Activated CD4-positive, alpha-beta T cell treated with anti-CD3 and anti-CD28 coated beads for 36 hours (primary cell): ENCODE measurements at places on chromosomes 11 and 22.

- no peak for DNase-seq
Observed at GRCh38 chr11:9700105-9700801, 36.4 kb downstream of the SWAP70 start.

- DNase-seq = no peak
Observed at GRCh38 chr11:68113986-68114385, 7.2 kb downstream of the CHKA start.

DNA sequence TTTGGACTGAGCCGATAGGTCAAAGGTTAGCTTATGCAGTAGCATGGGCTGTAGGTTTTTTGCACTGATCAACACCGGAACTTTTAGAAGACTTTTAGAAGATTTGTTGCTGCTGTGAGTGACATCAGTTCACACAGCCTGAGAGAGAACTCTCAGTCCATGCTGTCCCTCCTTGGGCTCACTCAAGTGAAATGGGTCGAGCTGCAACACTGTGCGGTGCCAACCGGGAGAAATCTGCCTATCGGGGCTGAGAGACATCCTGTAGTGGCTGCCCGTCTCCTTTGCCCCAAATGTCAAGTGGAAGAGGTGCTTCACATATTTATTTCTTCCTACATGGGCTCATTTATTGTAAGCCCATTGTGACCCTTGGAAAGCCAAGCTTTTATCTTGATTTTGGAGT lies 170.2 kb downstream of the LDLRAD3 start:
- DNase-seq = no peak

GRCh38 chr11:105051559-105051958 lies 6.4 kb upstream of the CARD16 start:
- DNase-seq = no peak

DNA sequence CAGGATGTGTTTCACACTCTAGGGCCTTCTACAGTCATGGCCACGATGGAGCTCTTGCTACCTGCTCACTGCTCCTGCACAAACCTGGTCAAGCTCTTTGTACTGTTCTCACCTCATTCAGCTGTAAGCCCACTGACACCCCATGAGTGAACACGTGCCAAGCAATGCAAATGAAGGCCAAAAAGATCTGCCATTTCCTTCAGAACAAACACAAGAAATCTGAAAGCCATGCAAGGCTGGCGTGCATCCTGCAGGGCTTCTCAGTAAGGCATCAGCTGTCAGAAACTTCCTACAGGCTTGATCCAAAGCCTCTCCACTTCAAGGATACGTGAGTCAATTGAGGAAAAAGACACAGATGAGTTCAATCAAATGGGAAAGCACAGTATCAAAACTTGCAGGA lies 44.1 kb upstream of the NFRKB start:
- no peak for DNase-seq

DNA sequence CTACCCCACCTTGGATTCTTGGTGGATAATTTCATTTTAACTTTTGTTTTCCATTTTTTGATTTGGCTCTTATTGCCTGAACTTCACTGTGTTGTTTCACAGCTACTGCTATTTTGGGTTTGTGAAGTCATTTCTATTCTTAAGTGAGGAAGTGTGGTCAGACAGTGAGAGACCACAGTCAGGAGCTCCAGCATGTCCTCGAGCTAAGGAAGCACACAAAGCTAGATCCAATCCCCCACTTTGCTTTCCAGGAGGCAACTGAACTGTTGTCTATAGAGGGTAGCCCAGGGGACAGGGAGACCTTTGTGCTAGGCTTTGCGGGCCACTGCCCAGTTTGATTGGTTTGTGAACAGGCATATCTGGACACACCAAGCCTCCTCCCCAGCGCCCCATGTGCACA lies 251.8 kb upstream of the KIRREL3 start:
- no peak for DNase-seq

DNA sequence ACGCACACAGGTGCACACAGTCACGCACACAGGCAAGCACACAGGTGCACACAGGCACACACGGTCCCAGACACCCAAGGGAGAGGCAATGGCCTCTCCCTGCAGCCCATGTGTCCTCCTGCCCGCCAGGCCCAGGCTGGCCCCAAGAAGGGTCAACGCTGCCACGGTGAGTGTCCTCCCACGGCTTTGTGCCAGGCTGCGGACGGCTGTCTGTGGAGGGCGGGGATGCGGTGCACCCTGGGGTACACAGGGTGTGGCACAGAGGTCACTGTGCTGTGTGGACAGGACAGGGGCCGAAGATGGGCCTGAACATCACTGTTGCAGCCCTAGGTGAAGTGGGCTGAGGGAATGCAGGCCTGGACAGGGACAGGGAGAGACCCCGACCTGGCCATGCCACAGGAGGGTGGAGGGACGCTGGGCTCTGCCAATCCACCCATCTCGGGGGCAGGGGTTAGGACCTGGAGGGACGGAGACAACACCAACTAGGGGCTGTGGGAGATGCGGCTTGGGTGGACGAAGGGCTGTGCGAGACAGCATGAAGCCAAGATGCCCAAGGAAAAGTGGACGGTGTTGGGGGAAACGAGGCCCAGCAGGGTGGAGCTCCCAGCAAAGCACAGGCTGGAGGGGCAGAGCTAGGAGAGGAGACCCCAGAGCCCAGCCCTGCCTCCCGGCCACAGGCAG lies 523.8 kb downstream of the BRD1 start:
- DNase-seq = no peak

DNA sequence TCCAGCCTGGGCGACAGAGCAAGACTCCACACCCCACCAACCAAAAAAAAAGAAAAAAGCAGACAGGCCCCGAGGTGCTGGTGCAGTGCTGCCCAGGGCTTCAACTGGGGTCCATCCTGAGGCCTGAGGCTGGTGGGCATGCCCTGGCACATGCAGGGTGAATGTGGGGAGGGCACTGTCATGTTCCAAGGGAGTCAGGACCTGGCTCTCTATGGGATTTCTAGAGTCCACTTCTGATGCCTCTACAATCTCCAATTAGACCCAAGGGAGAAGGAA lies 10.1 kb downstream of the CENPM start:
- DNase-seq = no peak

DNA sequence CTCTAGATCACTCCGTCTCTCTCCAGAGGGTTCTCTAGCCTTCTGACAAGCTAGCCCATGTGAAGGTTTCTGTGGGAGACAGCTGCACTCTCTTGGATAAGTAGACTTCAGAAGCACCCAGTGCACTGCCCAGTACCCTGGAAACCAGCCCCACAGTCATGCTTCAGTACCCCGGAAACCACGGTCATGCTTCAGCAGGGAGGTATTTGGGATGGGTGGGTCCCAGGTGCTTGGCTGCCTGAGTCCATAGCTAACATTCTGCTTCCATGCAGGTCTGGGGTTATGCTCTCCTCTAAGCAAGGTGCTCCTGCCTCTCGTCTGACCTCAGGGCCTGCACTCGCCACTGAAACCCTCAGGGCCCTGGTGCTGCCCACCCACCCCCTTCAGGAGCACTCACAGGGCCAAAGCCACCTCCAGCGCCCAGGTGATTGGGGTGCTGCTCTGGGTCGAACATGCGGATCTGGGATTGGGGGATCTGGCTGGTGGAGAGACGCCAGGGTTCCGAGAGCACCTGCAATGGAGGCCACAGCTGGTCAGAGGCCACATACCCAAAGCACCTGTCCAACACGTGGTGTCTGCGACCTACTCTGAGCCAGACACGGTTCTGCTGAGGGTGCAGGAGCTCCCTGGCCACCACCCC lies 7.3 kb upstream of the SYCE3 start:
- no peak for DNase-seq

DNA sequence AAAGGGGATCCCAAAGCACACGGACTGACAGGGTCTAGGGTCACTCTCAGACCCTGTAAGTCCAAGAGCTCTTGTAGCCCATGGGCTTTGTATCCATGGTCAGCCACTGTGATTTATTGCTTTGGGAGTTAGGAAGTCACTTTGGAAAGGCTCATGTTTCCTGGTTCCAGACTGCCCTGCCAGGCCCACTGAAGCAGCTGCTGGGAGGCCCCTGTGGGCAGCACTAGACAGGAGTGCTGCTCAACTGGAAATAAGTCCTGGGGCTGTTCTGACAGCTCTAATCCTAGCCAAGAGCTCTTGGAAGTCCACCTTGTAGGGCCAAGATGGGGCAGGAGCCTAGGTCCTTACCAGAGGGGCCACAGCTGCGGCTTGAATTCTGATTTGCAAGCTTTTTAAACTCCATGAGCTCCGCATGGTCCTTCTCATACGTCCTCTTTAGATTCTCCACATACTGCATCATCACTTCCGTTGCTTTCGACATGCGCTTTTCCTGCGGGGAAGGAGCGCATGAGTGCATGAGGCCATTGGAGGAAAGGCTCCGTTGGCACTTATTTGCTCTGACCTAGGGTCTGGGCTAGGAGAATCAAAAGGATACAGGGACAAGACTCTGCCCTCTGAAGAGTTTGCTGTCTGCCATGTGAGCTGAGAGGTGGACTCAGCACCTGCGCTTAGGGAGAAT lies 32.2 kb upstream of the LYVE1 start:
- no peak for DNase-seq

- DNase-seq = no peak
Observed at GRCh38 chr11:33557201-33557600, 143.4 kb downstream of the C11orf91 start.

- no peak for DNase-seq
Observed at GRCh38 chr11:120326228-120326627, 1.1 kb downstream of the TLCD5 start.
